ENCODE measurements at places on chromosomes 7 and 10.
A peak's percentile ranks its signal among the peaks of the same experiment; 100 is the strongest.

GRCh38 chr7:143280160-143280559 is 4.6 kb upstream of the TMEM139 start:
- no peak for DNase-seq

DNA sequence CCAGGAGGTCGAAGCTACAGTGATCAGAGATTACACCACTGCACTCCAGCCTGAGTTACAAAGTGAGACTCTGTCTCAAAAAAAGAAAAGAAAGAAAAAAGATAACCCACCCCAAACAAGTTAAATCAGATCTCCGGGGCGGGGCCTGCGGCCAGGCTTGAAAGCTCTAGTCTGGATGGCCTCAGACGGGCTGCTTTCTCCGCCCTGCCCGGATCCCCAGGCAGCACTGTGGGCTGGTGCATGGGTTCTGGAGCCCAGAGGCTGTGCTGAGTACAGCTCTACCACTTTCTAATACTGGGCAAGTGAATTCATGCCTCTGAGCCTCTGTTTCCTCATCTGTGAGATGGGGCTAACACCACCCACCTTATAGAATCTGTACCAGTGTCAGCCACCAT is 83.7 kb downstream of the ZMIZ1 start:
- DNase-seq, result no peak

- no peak for DNase-seq
These were observed 32.7 kb downstream of the TSPAN15 start for GRCh38 chr10:69483963-69484362.

DNA sequence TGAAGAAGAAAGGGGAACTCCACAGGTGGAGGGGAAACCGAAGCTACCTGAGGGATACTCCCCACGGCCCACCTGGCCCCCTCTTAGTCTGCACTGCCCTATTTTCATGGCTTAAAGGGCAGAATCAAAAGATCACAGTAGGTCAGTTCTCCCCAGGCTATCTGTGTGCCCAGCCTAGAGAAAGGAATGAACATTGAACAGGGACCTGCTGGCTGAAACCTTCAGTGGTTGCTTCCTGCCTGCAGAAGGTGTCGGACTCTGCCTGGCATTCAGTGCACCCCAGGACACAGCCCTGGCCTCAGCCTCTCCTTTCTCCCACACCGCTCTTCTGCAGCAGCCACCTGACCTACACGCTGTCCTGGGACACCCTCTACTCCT is 74.5 kb downstream of the PRKAG2 start:
- no peak for DNase-seq

GRCh38 chr7:139453673-139454321 is 29.7 kb downstream of the KLRG2 start:
- DNase-seq, result no peak

DNA sequence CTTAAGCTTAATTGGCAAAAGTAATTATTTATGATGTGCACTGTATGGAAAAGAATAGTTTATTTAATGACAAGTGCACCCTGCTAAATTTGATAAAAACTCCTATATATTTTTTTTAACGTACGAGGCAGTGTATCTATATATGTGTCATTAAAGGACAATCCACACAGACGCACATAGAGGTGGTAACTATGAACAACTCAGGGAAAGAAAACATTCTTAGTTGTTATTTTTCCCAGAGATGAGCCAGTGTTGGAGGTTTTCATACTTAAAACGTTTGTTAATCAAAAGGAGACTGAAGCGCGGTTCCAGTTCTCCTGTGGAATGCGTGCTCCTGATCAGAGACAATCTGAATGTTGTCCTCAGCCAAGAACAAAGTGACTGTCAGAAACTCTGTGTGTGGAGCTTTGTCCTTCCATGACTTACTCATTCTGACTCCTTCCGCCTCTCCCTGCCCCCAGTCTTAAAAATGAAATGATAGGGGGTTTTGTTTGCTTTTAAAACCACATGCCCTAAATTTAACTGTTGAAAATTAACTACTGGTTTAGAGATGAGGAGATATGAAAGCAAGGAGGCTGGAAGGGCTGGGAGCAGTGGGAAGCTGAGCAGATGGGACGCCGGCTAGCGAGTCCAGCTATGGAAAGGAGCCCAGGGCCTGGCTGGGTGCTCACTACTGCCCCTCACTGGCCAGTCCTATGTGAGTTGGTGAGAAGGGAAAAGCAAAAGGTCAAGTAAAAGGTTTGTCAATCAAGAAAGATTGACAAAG is 99.6 kb downstream of the SVIL start:
- no peak for DNase-seq

DNA sequence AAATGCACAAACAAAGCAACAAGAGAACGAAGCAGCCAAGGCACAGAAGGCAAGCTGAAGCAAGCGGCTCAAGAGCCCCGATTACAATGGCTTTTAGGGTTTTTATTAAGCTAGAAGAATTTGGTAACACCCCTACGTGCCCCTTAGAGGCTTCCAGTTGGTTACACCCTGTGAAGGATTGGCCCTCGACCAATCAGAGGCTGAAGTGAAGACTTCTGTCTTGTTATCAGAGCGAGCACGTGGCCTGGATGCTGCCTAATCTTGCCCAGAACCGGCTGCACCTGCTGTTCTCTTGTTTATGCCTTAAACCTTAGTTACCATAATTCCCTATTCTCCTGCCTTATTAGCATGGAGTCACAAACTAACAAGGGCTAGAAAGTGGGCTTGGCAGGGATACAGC is 21.4 kb downstream of the KCNK18 start:
- DNase-seq, result no peak

DNA sequence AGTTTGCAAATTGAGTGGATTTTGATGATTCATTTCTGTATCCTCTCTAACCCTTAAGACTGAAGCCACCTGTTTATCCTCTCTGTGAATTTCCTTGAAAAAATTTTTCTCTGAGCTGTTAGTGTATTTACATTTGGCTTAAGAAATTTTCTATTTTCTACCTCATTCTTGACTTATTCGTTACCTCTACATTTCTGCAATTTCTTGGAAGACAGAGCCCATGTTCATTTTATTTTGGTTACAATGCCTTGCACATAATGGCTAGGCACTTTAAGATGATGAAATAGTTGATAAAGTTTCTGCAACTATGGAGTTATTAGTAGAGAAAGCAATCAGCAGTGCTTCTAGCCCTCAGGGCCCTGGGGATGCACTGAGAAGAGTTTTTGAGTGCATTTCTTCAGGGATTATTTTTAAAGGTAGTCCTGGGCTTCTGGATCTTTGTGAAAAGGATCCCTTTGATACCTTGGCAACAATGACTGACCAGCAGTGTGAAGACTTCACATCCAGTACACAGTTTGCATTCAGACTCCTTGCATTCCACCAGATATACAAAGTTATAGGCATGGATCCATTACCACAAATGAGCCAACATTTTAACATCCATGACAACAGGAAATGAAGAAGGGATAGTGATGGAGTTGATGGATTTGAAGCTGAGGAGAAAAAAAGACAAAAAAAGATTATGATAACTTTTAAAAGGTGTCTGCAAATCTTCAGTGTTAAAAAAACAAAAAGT is 68.2 kb downstream of the CH25H start:
- DNase-seq, result no peak

DNA sequence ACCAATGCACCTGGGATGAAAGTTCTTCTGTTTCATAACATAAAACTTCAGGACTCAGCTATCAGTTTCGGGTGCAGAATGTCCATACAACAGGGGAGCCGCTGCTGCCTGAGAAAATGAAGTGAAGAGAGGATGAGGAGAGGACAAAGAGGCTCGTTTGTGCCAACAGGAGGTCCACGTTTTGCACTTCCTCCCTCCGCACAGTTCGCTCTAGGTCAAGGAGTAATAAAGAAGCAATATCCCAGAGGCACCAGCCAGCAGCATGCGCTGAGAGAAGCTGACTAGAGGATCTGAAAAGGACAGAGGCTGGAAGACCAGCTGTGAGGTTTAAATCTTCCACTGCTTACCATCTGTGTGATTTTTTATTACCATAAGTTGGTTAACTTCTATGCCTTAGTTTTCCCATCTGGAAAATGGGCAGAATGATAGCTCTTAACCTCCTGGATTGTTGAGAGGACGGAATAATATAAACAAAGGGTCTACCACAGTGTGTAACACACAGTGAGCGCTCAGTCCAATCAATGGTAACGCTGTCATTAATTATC is 709 bp downstream of the GPAM start:
- no peak for DNase-seq

- no peak for DNase-seq
These were observed 22.4 kb downstream of the NACAD start for GRCh38 chr7:45066409-45066808.

DNA sequence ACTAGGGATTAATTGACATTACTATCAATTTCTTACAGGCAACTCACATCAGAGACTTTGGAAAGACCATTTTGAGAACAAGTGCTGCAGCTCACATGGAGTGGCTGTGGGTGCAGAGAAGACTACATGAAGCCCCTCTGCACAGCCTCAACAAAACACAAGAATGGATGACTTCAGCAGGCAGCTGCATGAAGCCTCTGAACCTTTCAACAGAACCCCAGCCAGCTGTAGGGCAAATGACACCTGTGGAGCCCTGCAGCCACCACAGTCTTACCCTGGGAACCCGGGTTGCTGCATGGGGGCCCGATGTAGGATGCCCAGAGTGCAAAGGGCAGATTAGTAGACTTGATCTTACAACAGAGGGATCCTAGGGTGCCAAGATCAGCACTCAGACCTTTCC is 62.0 kb upstream of the CAMK2B start:
- no peak for DNase-seq

DNA sequence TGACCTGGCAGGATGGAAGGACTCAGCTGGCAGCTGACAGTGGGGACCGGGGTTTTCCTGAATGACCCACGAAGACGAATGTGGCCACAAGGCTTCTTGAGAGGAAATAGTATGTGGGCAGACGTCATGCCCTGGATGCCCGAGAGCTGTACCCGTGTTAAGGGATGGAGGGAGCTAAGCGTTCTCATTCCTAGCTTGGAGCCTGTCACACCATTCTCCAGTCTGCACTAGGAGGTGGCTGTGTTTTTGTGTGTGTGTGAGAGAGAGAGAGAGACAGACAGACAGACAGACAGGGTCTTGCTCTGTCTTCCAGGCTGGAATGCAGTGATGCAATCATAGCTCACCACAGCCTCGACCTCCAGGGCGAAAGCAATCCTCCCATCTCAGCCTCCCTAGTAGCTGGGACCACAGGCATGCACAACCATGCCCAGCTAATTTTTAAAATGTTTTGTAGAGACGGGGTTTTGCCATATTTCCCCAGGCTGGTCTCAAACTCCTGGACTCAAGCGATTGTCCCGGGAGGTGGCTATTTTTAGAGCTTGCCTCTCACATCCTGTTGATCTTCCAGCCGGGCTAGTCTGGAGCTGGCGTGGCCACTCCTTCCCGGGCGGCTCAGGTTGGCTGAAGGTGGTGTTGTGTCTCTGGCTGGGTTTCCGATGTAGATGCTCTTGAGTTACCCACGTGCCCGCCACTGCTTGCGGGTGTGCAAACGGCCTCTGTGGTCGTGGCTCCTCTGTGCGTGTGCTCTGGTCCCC is 2.1 kb downstream of the AMZ1 start:
- no peak for DNase-seq

DNA sequence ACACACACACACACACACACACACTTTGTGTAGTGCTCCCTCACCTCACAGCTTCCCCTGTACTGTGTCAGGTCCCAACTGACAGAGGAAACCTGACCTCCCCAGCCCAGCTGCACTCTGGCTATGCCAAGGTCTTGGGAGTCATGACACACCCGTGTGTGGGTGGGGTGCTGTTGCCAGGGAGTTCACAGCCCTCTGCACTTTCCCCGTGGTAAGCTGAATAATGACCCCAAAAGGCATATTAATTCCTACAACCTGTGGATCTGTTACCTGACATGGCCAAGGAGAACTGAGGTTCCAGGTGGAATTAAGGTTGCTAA is 8.9 kb upstream of the NANOS1 start:
- peak; percentile 22 for DNase-seq

DNA sequence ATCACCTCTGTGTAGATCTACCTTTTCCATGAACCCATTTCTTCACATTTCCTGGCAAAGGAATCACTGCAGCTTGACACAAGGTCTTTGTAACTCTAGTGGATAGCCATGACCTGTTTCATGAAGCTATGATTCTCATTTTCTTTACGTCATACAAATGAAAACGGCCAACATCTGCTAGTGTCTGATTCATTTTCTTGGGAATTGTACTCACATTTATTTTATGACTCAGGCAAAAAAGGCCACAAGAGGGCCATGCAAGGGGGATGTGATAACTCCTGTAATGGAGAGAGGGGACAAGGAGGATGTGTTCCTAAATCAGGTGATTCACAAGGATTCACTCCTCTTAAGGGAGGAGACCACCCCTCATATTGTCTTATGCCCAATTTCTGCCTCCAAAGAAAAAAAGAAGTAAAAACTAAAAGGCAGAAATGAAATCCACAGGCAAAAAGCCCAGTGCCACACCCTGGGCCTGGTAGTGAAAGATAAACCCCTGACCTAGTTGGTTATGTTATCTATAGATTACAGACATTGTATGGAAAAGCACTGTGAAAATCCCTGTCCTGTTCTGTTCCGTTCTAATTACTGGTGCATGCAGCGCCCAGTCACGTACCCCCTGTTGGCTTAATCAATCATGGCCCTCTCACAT is 249.9 kb downstream of the IPMK start:
- DNase-seq, result no peak

GRCh38 chr10:100303724-100304319 is 17.3 kb upstream of the BLOC1S2 start:
- DNase-seq, result no peak

GRCh38 chr7:105149827-105150226 is 135.8 kb downstream of the KMT2E start:
- DNase-seq, result no peak

GRCh38 chr10:121187391-121187790 is 336.2 kb downstream of the WDR11 start:
- no peak for DNase-seq

DNA sequence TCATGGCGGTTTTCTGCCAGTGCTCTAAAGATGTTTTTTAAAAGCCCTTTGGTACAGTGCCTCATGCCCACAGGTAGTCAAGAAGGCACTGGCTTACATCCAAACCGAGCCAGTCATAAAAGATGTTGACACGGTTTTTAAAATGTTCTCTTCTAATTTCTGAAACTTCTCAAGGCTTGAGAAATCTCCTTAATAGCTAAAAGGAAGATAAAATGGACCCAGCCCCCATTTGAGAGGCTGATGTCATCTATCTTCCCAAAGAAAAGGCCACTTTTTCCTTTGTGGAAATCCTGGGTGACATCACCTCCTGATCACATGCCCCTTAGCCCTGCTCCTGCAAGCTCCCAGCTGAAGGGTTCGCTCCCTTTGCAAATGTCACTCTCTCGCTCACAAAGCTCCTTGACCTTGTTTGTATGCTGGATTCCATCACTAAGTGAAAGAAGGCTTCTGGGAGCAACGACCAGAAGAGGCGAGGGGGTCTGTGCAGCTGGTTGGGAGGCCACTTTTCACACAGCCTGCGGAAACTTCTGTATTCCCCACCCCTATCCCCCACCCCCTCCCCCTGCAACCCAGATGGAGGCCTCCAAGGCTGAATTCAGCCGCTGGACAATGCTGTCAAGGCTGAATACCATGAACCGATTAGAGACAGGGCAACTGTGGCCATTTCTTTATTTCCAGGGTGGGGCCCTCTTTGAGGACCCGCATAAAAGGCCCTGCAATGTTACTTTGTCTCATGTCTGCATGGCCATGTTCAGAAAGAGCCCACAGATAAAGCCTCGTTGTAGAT is 122.8 kb downstream of the CUBN start:
- DNase-seq, result no peak

All from activated naive CD8-positive, alpha-beta T cell treated with anti-CD3 and anti-CD28 coated beads for 36 hours (primary cell).